ENCODE measurements at places on chromosomes 5 and 9.

DNA sequence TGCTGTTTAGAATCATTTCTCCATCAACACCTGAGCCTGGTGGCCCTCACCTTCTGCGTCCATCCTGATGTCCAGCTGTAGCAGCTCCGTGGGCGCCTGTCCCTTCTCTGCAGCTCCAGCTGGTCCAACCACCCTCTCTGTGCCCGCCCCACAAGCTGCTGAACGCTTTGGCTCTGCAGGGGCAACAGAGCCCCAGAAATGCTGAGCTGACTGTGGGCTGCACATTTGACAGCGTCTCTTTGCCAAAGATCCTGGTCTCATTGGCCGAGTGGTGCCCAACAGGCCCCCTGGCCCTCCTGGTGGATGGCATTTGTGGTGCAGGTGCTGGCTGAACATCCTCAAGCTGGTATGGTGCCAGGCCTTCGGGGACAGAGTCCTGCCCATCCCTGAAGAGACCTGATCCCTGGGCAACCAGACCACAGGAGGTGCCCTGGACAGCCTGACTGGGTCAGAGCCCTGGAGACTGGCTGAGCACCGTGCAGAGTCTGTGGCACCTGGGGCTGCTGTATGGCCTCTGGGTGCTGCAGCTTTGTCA is 25.3 kb upstream of the CEP72 start:
- H3K36me3 ChIP-seq = no peaks in the 10 kb centered on the region
- DNase-seq = no peak
- no peak overlapping the region for H3K27ac ChIP-seq
- no peaks in the 10 kb centered on the region for H3K4me1 ChIP-seq
- H3K4me3 ChIP-seq = no peak overlapping the region

- no peak overlapping the region for H3K4me3 ChIP-seq
- H3K36me3 ChIP-seq = no peaks in the 10 kb centered on the region
- no peak overlapping the region for H3K27ac ChIP-seq
- H3K4me1 ChIP-seq = no peaks in the 10 kb centered on the region
Observed at GRCh38 chr9:107681988-107682387, 192.4 kb upstream of the KLF4 start.

GRCh38 chr9:91028166-91028827 is 226.7 kb downstream of the SYK start:
- DNase-seq = no peak
- H3K36me3 ChIP-seq = no peaks in the 10 kb centered on the region
- no peaks in the 10 kb centered on the region for H3K4me1 ChIP-seq
- H3K27ac ChIP-seq = no peak overlapping the region
- H3K4me3 ChIP-seq = no peak overlapping the region
- no peaks in the 10 kb centered on the region for H3K27me3 ChIP-seq

- no peaks in the 10 kb centered on the region for H3K27me3 ChIP-seq
- no peaks in the 10 kb centered on the region for H3K36me3 ChIP-seq
- H3K27ac ChIP-seq = no peak overlapping the region
Observed at GRCh38 chr5:24163091-24163490, 481.7 kb downstream of the CDH10 start.

- H3K27ac ChIP-seq = no peak overlapping the region
- peak; percentile 67 for DNase-seq
- no peaks in the 10 kb centered on the region for H3K27me3 ChIP-seq
- no peak overlapping the region for H3K4me3 ChIP-seq
Observed at GRCh38 chr5:151742870-151743294, 15.5 kb downstream of the ATOX1 start.

DNA sequence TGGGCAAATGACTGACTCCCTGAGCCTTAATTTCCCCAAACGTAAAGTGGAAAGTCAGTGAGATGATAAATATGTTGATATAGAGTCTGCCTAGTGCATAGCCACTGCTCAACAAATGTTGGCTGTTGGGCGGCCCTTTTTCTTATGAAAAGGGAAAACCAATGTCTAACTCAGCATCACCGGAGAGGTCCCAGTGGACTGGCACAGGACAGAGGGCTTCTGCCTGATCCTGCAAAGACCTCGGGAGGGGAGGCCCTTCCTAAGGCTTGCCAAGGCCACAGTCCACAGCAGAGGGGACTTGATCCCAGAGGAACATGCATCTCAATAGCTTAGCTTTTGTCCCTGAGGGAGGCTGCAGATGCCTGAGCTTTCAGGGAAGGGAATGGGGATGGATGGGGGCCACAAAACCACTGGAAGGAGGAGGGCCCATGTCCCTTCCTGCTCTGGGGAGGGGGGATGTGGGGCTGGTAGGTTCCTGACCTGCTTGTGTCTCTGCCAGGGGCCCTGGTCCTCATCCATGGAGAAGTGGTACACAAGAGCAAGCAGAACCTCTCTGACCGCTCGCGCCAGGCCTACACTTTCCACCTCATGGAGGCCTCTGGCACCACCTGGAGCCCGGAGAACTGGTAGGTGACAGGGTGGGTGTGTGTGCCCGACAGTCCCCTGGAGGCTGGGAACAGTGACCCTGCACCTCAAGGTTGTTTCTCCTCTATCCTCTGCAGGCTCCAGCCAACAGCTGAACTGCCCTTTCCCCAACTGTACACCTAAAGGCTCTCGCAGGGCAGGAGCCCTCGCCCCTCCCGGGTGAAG is 6.3 kb downstream of the DOLK start:
- H3K27ac ChIP-seq = no peak overlapping the region
- H3K27me3 ChIP-seq = no peaks in the 10 kb centered on the region
- H3K4me3 ChIP-seq = no peak overlapping the region
- no peaks in the 10 kb centered on the region for H3K4me1 ChIP-seq
- no peak for DNase-seq
- peaks cover 7% of the 10 kb centered on the region for H3K36me3 ChIP-seq

DNA sequence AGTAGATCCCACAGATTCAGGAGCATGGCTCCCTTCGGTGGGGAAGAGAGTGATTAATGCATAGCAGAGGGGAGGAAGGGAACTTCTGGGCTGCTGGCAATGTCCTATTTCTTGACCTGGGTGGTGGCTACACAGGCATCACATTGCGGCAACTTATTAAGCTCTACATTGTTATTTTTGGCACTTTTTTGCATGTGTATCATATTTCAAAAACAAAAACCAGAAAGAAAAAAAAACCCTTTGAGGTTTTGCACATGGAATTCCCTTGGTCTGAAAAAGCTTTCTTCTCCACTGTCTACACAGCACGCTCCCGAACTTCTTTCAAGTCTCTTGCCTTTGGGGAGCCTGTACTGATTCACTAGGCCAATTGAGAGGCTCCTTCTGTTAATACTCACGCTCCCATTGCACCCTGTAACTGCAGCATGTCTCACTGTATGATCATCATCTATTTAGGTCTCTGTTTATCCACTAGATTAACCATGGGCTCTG is 25.1 kb downstream of the CEMIP2 start:
- no peaks in the 10 kb centered on the region for H3K27me3 ChIP-seq
- H3K36me3 ChIP-seq = peaks cover 74% of the 10 kb centered on the region
- H3K27ac ChIP-seq = no peak overlapping the region

GRCh38 chr9:19992556-19992955 is 203.7 kb upstream of the SLC24A2 start:
- no peak for DNase-seq
- no peaks in the 10 kb centered on the region for H3K4me1 ChIP-seq

DNA sequence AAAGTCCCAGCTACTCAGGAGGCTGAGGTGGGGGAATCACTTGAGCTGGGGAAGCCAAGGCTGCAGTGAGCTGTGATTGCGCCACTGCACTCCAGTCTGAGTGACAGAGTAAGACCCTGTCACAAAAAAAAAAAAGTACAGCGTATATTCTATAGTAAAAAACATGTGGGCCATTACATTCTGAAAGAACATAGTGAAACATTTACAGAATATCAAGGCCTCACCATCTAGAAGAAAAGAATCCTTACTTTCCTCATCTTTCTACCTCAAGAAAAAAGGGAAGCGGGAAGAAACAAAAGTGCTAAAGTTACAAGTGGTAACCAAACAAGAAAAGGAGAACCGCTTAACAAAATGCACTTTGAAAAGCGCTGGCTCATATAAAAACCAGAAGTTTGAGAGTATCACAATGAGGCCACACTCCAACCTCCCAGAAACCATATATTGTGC is 5.7 kb upstream of the SYK start:
- H3K27me3 ChIP-seq = no peaks in the 10 kb centered on the region
- no peaks in the 10 kb centered on the region for H3K4me1 ChIP-seq
- no peak overlapping the region for H3K27ac ChIP-seq
- H3K4me3 ChIP-seq = no peak overlapping the region

- no peaks in the 10 kb centered on the region for H3K36me3 ChIP-seq
- H3K4me3 ChIP-seq = peak overlapping the region; percentile 96
- H3K4me1 ChIP-seq = peaks cover 9% of the 10 kb centered on the region
- no peaks in the 10 kb centered on the region for H3K27me3 ChIP-seq
Observed at GRCh38 chr5:14143841-14144585, 871 bp downstream of the TRIO start.

DNA sequence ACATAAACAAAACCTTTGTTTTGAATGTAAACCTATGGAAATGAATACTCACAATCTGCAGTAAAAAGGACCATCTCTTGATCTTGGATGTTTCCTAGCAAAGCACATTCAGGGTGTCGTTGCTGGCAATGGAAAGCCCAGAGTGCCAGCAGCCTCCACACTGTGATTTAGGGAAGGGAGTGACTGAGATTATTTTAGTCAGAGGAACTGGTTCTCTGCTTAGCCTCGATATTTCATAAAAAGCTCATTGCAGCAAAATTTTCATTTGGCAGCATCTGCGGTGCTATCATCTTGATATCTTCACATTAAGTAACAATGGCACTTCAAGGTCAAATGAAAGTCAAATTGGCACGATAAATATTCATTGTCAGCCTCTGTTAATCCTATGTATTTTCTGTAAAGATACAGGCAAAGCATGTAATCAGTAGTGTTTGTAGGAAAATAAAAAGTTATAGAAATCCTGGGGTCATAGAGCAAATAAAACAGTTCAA is 116.0 kb downstream of the MACIR start:
- no peaks in the 10 kb centered on the region for H3K27me3 ChIP-seq
- H3K36me3 ChIP-seq = no peaks in the 10 kb centered on the region
- H3K27ac ChIP-seq = no peak overlapping the region
- no peaks in the 10 kb centered on the region for H3K4me1 ChIP-seq

GRCh38 chr5:71757590-71758543 is 38.8 kb downstream of the CARTPT start:
- no peak overlapping the region for H3K4me3 ChIP-seq
- H3K27ac ChIP-seq = no peak overlapping the region
- no peaks in the 10 kb centered on the region for H3K36me3 ChIP-seq
- DNase-seq = peak; percentile 71
- H3K27me3 ChIP-seq = no peaks in the 10 kb centered on the region

DNA sequence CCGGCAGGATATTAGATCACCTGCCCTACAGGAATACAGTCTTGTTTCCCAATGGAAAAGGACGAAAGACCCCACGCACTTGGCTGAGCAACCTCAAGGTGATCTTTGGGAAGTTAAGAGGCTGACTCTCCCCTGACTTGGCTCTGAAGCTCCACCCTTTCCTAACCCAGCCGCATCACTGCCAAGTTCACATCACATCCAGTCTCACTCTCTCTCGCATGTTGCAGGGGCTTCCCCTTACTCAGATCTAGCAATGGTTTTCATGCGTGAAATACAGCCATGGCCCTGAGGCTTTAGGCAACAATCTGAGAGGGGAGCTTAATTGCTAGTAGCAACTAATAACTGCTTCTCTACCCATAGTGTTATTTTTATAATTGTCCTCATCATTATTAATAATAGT is 211.6 kb downstream of the DOCK8 start:
- DNase-seq = no peak
- no peaks in the 10 kb centered on the region for H3K27me3 ChIP-seq
- no peaks in the 10 kb centered on the region for H3K4me1 ChIP-seq
- H3K4me3 ChIP-seq = no peak overlapping the region
- H3K36me3 ChIP-seq = no peaks in the 10 kb centered on the region
- no peak overlapping the region for H3K27ac ChIP-seq

GRCh38 chr9:76369583-76369982 is 24.6 kb downstream of the RFK start:
- H3K36me3 ChIP-seq = no peaks in the 10 kb centered on the region
- H3K4me1 ChIP-seq = peaks cover under 1% of the 10 kb centered on the region
- no peak overlapping the region for H3K27ac ChIP-seq
- no peak for DNase-seq
- no peaks in the 10 kb centered on the region for H3K27me3 ChIP-seq
- H3K4me3 ChIP-seq = no peak overlapping the region

DNA sequence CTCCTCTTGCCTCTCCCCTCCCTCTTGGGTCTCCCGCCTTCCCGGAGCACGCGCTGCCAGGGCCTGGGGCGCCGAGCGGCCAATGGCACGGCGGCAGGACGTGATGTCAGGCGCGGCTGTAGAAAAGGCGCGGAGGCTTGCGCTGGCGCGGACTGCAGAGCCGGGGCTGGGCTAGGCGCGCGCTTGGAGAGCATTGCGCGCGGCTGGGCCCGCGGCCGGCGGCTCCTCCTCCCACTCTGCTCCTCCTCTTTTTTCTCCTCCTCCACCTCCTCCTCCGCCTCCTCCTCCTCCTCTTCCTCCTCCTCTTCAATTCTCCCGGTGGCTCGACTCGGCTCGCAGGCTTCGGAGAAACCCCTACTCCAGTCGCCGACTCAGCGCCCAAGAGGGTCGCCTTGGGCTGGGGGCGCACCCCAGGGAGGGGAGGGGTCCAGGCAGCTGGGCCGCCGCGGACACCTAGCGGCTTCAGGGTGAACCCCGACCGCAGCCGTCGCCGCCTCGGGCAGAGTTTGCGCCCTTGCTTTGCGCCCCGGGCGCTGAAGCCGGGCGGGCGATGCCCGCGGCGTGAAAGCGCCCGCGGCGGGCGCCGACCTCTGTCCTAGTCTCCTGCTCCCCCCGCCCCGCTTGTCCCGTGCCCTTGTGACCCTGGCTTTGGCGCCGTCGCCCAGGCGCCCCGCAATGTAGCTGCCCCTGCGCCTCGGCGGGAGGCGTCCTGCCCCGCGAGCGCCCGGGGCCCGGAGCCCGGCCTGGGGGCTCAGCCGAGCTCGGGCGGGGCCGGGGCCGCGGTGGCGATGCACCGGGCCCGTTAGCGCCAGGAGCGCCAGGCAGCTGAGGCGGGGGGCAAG is at the start of gene LHX2:
Gene LHX2, plus strand, starts transcription at position 309 of the 842 bp plus-strand sequence. CDS start 581 bp downstream, outside the sequence.
- H3K36me3 ChIP-seq = no peaks in the 10 kb centered on the region
- peaks cover 89% of the 10 kb centered on the region for H3K27me3 ChIP-seq
- H3K4me3 ChIP-seq = no peak within 1 kb of the TSS
- H3K4me1 ChIP-seq = peaks cover 6% of the 10 kb centered on the region
- H3K27ac ChIP-seq = no peak within 1 kb of the TSS

- H3K27ac ChIP-seq = no peak overlapping the region
- H3K4me1 ChIP-seq = no peaks in the 10 kb centered on the region
- H3K27me3 ChIP-seq = no peaks in the 10 kb centered on the region
- H3K4me3 ChIP-seq = no peak overlapping the region
- peaks cover 3% of the 10 kb centered on the region for H3K36me3 ChIP-seq
- DNase-seq = no peak
Observed at GRCh38 chr5:109250533-109251329, 159.0 kb downstream of the PJA2 start.
